Testis (tissue), 5 donors: ENCODE measurements at places on chromosomes 2 and 18. TPM values are rescaled to one million over a fixed set of nuclear protein-coding genes. Genes with fewer than 3 reads are reported as not detected.
A peak's percentile ranks its signal among the peaks of the same experiment; 100 is the strongest.

GRCh38 chr2:54770211-54770610 lies 46.7 kb downstream of the EML6 start:
- H3K36me3 ChIP-seq: no peaks in the 10 kb centered on the region
- no peak for DNase-seq
- no peaks in the 10 kb centered on the region for H3K27me3 ChIP-seq
- no peak overlapping the region for H3K27ac ChIP-seq

Gene CGREF1
- polyA plus RNA-seq: 7.4 TPM

Gene CYP27C1
- polyA plus RNA-seq: 0.47 TPM

Gene BOLL
- 256 TPM for polyA plus RNA-seq

DNA sequence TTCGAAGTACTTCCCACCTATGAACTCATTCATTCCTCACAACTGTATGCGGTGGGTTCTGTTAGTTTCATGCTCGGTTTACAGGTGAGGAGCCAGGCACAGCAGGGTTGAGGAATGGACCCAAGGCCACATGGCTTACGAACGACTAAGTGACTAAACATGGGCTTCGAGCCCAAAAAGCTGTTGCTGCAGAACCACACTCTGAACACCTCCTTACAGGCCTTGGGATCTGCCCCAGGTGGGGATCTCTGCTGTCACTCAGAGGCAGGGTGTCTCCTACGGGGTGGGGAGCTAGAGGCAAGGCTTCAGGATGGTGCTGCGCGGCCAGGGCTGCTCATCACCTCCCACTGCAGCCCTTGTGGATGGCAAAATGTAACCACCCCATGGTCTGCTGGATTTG lies 80.9 kb downstream of the TSHZ1 start:
- H3K27ac ChIP-seq: no peak overlapping the region
- H3K4me1 ChIP-seq: no peaks in the 10 kb centered on the region
- DNase-seq: no peak
- H3K4me3 ChIP-seq: no peak overlapping the region
- no peaks in the 10 kb centered on the region for H3K27me3 ChIP-seq

Gene MEP1B
- polyA plus RNA-seq: 0.78 TPM

- H3K4me1 ChIP-seq: no peaks in the 10 kb centered on the region
- no peaks in the 10 kb centered on the region for H3K27me3 ChIP-seq
- DNase-seq: no peak
- H3K27ac ChIP-seq: no peak overlapping the region
Observed at GRCh38 chr18:41905786-41906527, 49.1 kb upstream of the PIK3C3 start.

Gene CASP8
- 9.1 TPM for polyA plus RNA-seq

GRCh38 chr2:106885971-106886915 lies at the start of gene ST6GAL2:
TSS of gene ST6GAL2 (minus strand) at chr2:106886167. CDS start at chr2:106843977, 42,190 bp downstream.
- H3K36me3 ChIP-seq: no peaks in the 10 kb centered on the region
- H3K4me1 ChIP-seq: no peaks in the 10 kb centered on the region
- H3K4me3 ChIP-seq: peak within 1 kb of the TSS; percentile 52
- DNase-seq: peak; percentile 79
- H3K27me3 ChIP-seq: no peaks in the 10 kb centered on the region
- H3K27ac ChIP-seq: peak within 1 kb of the TSS; percentile 72

Gene C1GALT1C1L
- 8.6 TPM for polyA plus RNA-seq
